ENCODE measurements at places on chromosomes 11 and 22. TPM values are rescaled to one million over a fixed set of nuclear protein-coding genes. Genes with fewer than 3 reads are reported as not detected.

DNA sequence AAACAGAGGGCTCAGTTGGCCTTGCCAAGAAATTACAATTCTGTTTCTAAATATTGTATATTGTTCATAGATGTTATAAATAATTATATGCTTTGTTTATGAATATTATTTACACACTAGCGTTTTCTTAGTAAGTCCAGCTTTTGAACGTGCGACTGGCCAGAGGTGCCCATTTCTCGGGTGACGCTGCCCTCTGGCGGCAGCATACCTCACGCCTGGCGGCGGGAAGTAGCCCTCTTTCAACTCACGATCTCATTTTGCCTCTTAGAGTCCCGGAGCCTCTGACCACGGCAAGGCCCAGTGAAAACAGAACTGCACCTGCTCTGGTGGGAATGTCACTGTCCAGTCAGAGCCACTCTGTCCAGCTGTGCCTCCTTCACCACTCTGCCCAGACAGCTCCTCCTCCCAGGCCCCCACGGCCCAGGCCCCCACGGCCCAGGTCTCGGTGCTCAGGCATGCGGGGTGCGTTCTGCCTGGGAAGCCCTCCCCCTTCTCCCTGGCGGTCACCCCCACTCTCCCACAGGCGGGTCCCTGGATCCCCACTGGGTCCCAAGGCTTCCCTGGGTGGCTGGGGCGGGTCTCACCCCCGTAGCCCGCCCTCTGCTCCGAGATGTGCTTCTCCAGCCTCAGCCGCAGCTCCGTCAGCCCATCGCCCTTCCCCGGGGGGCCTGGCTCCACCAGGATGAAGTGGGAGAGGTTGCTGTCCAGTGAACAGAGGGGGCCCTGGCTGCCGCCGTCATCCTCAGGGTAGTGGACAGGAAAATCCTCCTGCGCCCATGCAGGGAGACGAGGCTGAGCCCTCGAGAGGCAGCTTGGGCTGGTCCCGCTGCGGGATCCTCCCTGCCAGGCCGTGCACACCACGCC lies 19.3 kb downstream of the TSSC4 start:
- DNase-seq: peak; percentile 89

- no peak for DNase-seq
These were observed 48.6 kb upstream of the OLFML1 start for GRCh38 chr11:7436657-7437056.

- no peak for DNase-seq
These were observed 373.7 kb downstream of the METTL15 start for GRCh38 chr11:28481616-28482480.

- DNase-seq: no peak
These were observed 734 bp downstream of the SNU13 start for GRCh38 chr22:41687901-41688364.

DNA sequence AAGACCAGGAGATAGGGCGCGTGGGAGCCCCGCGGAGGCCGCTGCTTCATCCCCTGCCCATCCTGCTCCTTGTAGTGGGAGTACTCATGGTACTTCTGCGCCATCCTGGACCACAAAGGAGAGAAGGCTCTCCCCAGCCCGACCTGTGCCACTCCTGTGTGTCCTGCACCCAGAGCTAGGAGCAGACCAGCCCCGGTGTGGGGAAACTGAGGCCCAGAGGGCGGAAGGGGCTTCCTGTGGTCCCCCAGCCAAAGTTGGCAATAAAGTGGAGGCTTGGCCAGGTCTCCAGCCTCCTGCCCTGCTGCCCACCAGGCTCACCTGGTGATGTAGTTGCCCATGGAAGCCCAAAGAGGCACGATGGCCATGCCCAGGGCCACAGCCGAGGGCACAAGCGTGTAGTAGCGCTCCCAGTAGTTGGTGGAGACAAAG lies 4.7 kb downstream of the UNC93B1 start:
- DNase-seq: no peak

DNA sequence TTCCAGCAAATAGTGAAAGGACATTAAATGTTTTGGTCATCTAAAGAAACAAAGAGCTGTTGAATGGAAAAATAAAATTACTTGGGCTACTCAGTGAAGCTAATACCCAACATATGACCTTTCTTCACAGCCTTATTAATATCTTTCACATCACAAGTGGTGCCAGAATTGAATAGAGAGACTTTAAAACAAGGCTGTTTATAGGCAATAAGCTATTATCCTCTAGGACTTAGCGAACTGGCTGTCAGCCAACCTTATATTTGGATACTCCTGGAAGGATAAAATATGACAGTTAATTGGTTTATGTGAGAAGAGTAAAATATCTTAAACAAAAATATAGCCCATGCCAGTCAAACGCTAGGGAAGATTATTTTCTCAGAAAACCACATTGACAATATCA lies 225.5 kb upstream of the BLID start:
- DNase-seq: no peak

Gene SPI1
- 18.4 TPM for total RNA-seq

DNA sequence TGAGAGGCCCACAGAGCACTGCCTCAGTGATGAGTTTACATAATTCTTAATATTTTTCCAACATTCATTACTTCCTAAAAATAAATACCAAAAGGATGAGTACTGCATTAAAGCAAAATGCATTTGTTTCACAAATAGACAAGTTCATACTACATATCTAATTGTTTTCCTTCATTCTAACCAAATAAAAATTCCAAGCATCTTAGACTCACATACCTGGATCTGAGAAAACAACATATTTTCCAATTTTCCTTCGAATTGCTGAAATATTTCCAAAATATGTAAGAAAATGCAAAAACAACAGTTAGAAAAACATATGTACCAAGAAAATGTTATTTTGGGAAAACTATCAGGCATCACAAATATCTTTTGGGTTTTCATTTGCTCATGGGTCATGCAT lies 127.9 kb upstream of the CEP126 start:
- DNase-seq: no peak

Gene CST6
- total RNA-seq: not detected

Gene NPAS4
- 0.95 TPM for total RNA-seq

GRCh38 chr22:36252754-36253522 lies at the start of gene APOL1:
Gene APOL1, plus strand, starts transcription at chr22:36253133. Its CDS starts 1,823 bp downstream, at chr22:36254956.
- DNase-seq: peak; percentile 85

Data from sigmoid colon (tissue), 7 donors.